ENCODE measurements at places on chromosomes 3 and 15.

- DNase-seq = no peak
Measured at GRCh38 chr3:123338620-123339061, 110.2 kb downstream of the ADCY5 start.

DNA sequence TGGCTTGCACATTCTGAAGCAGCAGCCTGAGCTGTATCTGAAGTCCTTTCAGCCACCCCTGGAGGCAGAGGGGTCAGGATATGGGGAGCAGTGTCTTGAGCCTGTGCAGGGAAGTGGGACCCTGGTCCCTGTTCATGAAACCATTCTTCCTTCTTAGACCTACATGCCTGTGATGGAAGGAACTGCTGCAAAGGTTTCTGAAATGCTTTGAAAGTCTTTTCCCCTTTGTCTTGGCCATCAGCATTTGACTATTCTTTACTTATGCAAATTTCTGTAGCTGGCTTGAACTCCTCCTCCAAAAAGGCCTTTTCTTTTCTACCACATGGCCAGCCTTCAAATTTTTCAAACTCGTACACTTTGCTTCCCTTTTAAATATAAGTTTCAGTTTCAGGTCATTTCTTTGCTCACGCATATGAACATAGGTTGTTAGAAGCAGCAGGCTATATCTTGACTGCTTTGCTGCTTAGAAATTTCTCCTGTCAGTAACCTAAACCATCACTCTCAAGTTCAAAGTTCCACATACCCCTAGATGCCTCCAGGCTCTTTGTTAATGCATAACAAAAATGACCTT, 62.3 kb downstream of the GALK2 start:
- no peak for DNase-seq

- DNase-seq = no peak
Measured at GRCh38 chr15:26374806-26375205, 398.1 kb downstream of the GABRB3 start.

DNA sequence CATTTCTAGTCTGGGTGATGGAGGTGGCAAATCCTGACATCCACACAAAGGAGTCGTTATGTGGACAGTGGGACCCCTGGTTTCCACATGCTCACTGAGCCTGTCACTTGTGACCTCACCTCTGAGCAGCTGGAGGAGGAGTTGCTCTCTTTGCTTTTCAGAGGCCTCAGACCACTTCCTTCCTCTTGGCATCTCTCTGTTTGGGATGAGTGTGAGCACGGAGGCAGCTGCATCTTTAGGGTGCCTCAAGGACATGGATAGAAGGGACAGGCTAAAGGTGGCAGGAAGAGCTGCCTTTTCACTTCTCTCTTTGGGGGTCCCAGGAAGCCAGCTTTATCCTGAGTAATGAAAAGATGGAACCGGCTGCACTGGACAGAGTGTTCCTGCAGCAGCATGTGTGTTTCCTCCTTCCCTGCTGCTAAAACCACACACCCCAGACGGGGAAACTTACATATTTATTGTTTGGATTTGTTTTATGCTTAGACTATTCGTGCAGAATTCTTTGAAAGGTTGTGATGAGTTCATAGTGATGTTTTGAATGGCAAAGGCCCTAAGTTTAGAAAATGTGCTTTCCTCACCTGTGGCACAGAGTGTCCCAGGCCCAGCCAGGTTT, 31.8 kb downstream of the GPR171 start:
- no peak for DNase-seq

- DNase-seq = no peak
Measured at GRCh38 chr3:192060160-192060781, 599.3 kb downstream of the PYDC2 start.

DNA sequence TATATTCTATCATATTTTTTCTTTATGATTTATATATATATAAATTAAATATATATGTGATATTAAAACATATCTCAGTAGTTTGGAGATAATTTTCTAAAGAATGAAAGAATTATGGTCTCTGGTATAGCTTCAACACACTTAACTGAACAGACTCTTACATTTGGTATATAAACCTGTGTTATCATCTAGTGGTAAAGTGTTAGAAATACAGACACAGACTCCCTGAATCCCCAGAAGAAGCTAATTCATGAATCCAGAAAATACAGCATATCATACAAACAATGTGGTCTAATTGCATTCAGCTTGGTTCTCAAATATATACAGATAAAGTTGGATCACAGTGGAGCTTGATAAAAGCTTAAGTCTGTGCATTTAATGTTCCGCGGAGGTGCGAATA, 1100.4 kb downstream of the ROBO2 start:
- DNase-seq = no peak

GRCh38 chr15:23628612-23629233, 18.9 kb downstream of the MAGEL2 start:
- no peak for DNase-seq

DNA sequence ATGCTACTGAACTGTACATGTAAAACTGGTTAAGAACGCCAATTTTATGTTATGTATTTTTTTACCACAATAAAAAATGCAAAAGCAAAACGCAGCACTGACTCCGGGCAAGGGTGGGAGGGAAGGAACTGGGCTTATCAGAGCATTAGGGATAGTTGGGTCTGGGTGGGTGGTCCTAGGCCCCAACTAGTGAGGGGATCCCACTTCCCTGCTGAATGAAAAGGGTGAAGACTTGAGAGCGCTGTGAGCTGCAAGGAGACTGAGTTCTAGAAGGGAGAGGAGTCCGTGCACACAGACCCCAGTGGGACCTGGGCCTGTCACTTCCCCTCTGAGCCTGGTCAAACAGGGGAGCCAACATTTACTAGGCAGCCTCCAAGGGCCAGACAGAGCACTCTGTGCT, 98.6 kb downstream of the TPRA1 start:
- DNase-seq = no peak

DNA sequence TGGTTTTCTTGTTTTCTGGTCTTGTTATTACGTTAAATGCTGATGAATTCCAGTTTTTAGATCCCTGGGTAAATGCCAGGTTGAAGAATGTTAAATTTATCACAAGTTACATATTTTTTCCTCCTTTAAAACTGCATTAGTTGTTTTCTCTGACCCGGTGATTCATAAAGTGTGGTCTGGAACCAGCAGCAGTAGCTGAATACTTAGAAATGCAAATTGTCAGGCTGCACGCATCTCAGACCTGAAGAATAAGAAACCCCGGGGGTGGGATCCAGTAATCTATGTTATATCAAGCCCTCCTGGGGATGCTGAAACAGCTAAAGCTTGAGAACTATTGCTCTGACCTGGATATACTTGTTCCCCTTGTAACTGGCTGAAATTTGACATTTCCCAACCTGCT, 69.1 kb downstream of the PEX5L start:
- peak; percentile 46 for DNase-seq

- DNase-seq = no peak
Measured at GRCh38 chr3:21879184-21879886, 128.3 kb upstream of the ZNF385D start.

GRCh38 chr15:73069109-73069508, 16.8 kb downstream of the NEO1 start:
- DNase-seq = no peak

GRCh38 chr3:20478436-20478835, 292.4 kb upstream of the SGO1 start:
- DNase-seq = peak; percentile 5

DNA sequence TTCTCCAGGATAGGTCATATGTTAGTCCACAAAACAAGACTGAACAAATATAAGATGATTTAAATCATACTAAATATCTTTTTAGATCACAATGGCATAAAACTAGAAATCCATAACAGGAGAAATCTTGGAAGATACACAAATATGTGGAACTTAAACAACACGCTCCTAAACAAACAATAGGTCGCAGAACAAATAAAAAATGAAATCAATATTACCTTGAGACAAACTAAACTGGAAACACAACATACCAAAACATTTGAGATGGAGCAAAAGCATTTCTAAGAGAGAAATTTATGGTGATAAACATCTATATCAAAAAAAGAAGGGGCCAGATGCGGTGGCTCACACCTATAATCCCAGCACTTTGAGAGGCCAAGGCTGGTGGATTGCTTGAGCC, 8.3 kb upstream of the TMCO5A start:
- no peak for DNase-seq

DNA sequence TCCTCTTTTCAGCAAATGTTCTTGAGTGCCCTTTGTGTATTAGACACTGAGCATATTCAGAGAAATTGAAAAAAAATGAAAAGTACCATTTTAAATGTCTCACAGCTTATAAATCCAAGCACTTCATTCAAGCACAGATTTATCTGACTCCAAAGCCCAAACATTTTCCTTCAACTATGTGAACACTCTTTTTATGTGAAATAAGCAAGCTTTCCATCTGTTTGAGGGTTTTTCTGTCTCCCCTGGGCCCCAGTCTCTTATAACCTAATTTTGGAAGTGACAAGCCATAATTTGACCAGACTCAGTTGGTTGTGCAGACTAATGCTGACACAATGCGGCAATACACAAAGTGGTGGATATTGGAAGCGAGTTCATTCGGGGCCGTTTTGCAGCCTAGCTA, 170.3 kb downstream of the CNTN6 start:
- DNase-seq = no peak

- no peak for DNase-seq
Measured at GRCh38 chr15:92149029-92149428, 244.7 kb upstream of the ST8SIA2 start.

DNA sequence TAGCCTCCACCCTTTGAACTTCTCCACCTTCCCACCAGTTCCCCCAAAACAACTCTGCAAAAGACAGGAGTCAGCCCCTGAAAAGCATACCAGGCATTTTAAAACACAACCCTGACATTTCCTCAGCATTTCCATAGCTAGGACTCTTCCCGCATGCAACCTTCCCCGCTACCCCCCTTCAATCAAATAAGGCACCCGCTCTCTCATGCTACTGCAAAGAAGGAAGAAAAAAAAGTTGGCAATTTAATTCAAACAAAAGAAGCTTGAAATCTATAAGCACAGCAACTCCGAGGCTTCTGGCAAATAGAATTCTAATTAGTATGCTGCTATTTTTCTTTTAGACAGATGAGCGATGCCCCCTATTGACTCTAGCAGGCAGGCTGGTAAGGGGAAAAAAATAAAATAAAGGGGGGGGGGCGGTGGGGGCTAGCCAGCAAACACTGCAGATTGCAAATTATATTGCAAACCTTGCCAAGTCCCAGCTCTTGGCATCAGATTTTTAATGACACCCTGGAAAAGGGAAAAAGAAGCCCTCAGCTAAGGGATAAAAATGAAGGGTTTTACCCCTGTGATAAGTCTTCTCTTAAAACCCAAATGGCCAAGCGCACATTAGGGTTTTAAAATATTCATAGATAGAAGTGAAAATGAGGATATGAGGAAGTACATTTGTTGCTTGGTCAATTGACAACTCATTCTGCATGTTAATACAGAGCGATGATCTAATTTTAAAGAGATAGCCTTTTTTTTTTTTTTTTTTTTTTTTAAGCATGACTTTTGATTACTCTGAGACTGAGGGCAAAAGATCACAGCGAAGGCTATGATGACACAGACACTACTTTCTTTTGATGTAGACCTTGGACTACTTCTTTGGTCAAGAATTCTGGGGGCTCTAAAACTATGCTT, 255.2 kb downstream of the NR2F2 start:
- DNase-seq = peak; percentile 35
